ENCODE measurements at places on chromosomes 4 and X. TPM values are rescaled to one million over a fixed set of nuclear protein-coding genes. Genes with fewer than 3 reads are reported as not detected.

DNA sequence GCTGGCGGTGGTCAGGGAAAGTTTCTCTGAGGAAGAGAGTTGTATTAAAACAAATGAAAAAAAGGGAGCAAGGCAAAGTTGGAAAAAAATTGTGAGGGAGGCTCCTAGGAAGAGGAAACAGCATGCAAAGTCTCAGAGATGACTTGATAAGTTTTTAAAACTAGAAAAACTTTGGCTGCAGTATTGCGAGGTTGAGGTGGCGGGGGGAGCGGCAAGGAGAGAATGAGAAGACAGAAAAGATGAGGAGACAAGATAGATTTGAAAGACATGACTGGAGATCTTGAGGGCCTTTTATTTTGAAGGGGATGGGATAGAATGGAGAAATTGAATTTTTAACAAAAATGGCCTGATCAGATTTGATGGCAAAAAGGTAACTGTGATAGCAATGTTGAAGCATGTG, 4.8 kb upstream of the UBE2D3 start:
- DNase-seq: no peak
- H3K27me3 ChIP-seq: no peaks in the 10 kb centered on the region
- H3K27ac ChIP-seq: no peak overlapping the region
- H3K36me3 ChIP-seq: no peaks in the 10 kb centered on the region
- no peak overlapping the region for H3K4me3 ChIP-seq

GRCh38 chr4:13484749-13485221, 645 bp upstream of the RAB28 start:
- peaks cover 18% of the 10 kb centered on the region for H3K4me1 ChIP-seq
- H3K36me3 ChIP-seq: no peaks in the 10 kb centered on the region
- H3K4me3 ChIP-seq: peak overlapping the region; percentile 72
- H3K27me3 ChIP-seq: no peaks in the 10 kb centered on the region
- H3K27ac ChIP-seq: peak overlapping the region; percentile 98

DNA sequence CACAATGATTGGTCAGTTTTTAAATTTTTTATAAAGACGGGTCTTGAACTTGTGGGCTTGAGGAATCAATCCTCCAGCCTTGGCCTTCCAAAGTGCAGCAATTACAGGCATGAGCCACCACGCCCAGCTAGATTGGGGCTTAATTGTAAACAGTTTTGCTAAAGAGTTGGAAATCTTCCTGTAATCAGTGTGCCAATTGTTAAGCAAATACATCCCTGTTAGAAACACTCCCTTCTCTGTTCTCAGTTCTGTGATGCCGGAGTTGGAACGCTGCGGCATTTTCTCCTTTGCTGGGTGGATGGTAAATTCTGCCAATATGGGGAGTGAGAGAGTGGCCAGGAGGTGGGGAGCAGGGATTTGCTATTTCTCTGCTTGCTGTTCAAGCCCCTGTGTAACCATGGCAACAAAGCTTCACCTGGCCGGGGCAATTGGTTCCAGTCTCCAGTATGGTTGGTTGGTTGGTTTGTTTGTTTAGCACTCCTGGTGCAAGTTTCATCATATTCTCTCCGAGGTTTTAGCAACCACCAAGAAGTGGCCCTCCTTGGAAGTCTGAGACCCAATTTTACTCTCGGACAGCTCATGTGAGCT, 3.0 kb upstream of the SPATA4 start:
- no peaks in the 10 kb centered on the region for H3K4me1 ChIP-seq
- H3K27ac ChIP-seq: no peak overlapping the region
- no peaks in the 10 kb centered on the region for H3K36me3 ChIP-seq
- no peak overlapping the region for H3K4me3 ChIP-seq
- no peak for DNase-seq
- no peaks in the 10 kb centered on the region for H3K27me3 ChIP-seq

DNA sequence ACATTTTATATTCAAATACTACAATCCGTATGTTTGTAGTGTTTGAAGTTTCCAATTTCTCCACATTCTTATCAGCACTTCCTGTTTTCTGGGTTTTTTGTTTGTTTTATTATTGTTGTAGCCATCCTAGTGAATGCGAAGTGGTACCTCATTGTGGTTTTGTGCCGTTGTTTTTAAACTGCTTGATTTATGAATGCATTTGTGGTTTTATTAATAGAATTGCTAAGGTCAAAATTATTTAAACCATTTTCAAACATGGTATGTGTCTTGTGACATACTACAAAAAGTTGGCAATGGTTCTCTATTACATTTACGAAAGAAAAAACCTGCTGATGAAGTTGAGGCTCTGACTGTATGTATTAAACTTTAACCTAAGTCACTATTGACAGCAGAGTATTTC, 780.0 kb upstream of the MAGEB2 start:
- no peak for DNase-seq
- no peak overlapping the region for H3K4me3 ChIP-seq
- H3K27ac ChIP-seq: no peak overlapping the region
- H3K27me3 ChIP-seq: no peaks in the 10 kb centered on the region
- no peaks in the 10 kb centered on the region for H3K4me1 ChIP-seq
- H3K36me3 ChIP-seq: no peaks in the 10 kb centered on the region

TMEM187 gene
- total RNA-seq: 4.4 TPM

DNA sequence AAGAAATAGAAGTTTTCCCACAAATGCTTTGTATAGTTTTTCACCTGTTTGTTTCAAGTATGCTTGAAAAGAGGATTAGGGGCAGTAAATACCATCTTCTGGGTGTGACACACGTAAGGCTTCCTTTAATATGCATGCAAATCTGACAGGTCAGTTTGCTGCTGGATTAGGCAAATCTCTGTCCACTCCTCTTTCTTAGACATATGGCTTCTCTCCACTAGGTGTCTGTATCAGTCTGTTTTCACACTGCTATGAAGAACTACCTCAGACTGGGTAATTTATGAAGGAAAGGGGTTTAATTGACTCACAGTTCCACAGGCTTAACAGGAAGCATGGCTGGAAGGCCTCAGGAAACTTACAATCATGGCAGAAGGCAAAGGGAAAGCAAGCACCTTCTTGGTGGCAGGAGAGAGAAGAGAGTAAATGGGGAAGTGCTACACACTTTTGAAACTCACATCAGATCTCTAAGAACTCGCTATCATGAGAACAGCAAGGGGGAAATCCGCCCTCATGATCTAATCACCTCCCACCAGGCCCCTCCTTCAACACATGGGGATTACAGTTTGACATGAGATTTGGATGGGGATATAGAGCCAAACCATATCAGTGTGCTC, 66.9 kb downstream of the TAB3 start:
- H3K27me3 ChIP-seq: no peaks in the 10 kb centered on the region
- no peak overlapping the region for H3K27ac ChIP-seq
- no peak overlapping the region for H3K4me3 ChIP-seq
- H3K36me3 ChIP-seq: no peaks in the 10 kb centered on the region
- H3K4me1 ChIP-seq: no peaks in the 10 kb centered on the region

DNA sequence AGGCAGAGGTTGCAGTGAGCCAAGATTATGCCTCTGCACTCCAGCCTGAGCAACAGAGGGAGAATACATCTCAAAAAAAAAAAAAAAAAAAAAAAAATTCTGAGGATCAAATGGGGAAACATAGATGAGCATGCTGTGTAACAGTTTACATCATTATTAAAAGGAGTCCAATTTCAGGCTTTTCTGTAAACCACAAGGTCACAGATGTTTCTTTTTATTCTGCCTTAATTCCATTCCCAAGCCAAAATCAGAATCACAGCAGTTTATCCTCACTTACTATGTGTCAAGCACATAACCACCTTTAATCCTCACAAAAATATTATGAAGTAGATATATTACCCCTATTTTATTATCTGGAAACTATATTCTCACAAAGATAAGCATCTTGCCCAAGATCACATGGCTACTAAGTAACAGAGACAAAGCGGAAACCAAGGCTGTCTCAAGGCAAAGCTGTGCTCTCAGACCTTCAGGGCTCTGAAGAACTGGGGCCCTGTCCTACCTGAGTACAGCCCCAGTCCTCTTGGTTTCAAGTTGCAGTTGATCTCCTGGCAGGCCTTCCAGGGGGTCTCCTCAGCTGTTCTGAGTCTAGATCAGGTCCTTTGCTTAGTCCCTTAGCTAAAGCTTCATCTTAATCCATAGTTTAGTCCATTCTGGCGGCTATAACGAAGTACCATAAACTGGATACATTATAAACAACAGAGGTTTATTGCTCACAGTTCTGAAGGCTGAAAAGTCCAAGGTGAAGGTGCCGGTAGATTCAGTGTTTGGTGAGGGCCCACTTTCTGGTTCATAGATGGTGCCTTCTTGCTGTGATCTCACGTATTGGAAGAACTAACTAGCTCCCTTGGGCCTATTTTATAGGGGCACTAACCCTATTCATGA, 141.3 kb downstream of the PALLD start:
- H3K36me3 ChIP-seq: no peaks in the 10 kb centered on the region
- DNase-seq: no peak
- H3K4me3 ChIP-seq: no peak overlapping the region

- H3K4me1 ChIP-seq: no peaks in the 10 kb centered on the region
- peak overlapping the region; percentile 87 for H3K4me3 ChIP-seq
- no peaks in the 10 kb centered on the region for H3K27me3 ChIP-seq
- H3K36me3 ChIP-seq: peaks cover 9% of the 10 kb centered on the region
- peak overlapping the region; percentile 66 for H3K27ac ChIP-seq
- no peak for DNase-seq
These were observed 712 bp downstream of the PNPLA4 start for GRCh38 chrX:7926501-7926900.

TMLHE gene
- 8.8 TPM for total RNA-seq

PNMA6F gene
- not detected for total RNA-seq

IGSF1 gene
- total RNA-seq: 1.5 TPM

DNA sequence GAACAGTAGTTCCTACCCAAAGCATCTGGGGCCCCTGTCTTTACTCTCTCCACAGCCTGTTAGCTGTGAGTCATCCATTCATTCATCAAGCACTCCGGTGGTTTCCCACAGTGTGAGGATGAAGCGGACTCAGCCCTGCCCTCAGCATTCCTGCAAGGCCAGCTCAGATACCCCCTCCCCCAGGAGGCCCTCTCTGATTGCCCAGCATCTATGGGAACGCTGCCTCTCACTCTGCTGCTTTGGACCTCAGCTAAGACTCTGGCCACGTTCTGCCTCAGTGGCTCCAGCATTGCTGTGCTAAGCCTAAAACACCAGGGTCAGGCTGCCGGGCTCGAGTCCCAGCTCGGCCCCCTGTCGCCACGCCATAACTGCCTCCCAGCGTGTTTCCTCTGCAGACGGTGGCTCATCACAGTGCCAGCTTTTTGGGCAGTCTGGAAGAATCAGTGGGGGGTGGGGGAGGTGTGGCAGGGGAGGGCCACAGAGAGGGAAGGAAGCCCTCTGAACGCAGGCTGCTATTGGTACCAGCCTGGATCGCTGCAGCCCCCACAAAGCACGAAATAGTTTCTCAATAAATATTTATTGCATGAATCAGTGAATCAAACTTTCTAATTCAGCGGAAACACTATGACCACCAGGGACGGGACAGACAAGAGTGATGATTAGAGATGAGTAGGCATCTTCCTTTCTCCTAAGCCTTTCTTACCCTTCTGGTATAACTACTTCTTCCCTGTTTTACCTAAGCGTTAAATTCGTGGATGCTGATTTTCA, 74.4 kb downstream of the SORCS2 start:
- H3K27ac ChIP-seq: no peak overlapping the region
- H3K4me1 ChIP-seq: no peaks in the 10 kb centered on the region
- H3K27me3 ChIP-seq: no peaks in the 10 kb centered on the region
- no peak overlapping the region for H3K4me3 ChIP-seq
- H3K36me3 ChIP-seq: no peaks in the 10 kb centered on the region

CXCL1 gene
- 18.0 TPM for total RNA-seq

GRCh38 chr4:89753601-89754066, 83.3 kb downstream of the SNCA start:
- no peaks in the 10 kb centered on the region for H3K36me3 ChIP-seq
- no peak overlapping the region for H3K4me3 ChIP-seq
- no peaks in the 10 kb centered on the region for H3K27me3 ChIP-seq
- H3K27ac ChIP-seq: no peak overlapping the region
- DNase-seq: no peak

KIF4A gene
- total RNA-seq: not detected

DNA sequence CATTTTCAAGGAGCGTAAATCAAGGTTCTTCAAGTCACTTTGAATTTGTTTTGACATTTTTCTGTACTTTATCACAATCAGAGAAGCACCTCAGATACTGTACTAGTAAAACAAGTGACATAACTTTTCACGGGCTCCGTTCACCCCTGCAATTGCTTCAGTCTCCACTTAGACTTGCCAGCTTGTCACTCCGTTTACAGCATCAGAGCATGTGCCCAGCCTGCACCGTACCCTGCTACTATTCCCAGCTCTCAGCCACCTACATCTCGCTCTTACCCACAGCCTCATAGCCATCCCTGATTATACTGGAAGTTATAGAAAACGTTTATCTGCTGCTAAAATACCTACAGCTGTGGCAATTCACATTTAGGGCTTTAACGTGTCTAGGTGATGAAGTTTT, 135.3 kb upstream of the TENM3 start:
- no peaks in the 10 kb centered on the region for H3K36me3 ChIP-seq
- H3K27ac ChIP-seq: no peak overlapping the region
- no peaks in the 10 kb centered on the region for H3K4me1 ChIP-seq
- no peak for DNase-seq
- no peak overlapping the region for H3K4me3 ChIP-seq

- DNase-seq: no peak
- H3K27me3 ChIP-seq: no peaks in the 10 kb centered on the region
- no peaks in the 10 kb centered on the region for H3K4me1 ChIP-seq
- H3K27ac ChIP-seq: no peak overlapping the region
- no peak overlapping the region for H3K4me3 ChIP-seq
- no peaks in the 10 kb centered on the region for H3K36me3 ChIP-seq
These were observed 424.3 kb downstream of the GRXCR1 start for GRCh38 chr4:43316813-43317212.

DNA sequence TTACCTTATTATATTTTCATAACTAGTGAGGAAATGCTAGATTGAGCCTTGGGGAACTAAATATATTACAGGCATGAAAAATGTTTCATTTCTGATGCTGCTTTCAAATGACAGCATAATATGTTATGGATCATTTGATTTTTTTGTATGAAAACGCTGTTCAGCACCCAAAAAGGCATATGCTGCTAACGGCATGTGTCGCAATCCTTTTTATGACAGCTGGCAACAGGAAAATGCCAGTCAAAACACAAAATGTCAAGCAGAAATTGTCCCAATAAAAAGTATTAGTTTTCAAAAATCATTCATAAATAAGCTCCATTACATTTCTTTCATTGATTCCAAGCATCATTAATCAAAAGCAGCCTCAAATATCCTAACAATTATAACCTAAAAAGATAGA, 1244.5 kb downstream of the PCDH7 start:
- no peak overlapping the region for H3K27ac ChIP-seq
- no peaks in the 10 kb centered on the region for H3K4me1 ChIP-seq
- H3K27me3 ChIP-seq: no peaks in the 10 kb centered on the region
- DNase-seq: no peak
- H3K36me3 ChIP-seq: no peaks in the 10 kb centered on the region

DNA sequence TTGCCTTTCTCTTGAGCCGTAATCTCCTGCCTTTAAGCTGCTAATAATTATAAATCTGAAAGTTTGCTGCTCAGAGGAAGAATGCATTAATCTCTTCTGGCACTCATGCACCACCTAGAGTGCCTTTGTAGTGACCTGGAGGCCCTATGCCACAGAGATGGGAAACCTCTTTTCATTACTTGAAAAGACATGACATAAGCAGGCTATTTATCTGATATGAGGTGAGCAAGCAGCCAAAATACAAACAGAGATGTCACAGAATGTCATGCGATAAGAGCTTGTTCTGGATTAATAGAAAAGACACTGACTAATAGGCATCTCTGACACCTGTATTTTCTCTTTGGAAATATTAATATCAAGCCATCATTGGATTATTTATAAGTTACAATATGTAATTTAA, 42.3 kb downstream of the GABRB1 start:
- H3K4me3 ChIP-seq: no peak overlapping the region
- DNase-seq: no peak
- H3K27me3 ChIP-seq: no peaks in the 10 kb centered on the region
- H3K27ac ChIP-seq: no peak overlapping the region
- peaks cover 3% of the 10 kb centered on the region for H3K4me1 ChIP-seq

Measured in ascending aorta (tissue), 2 donors.